ENCODE measurements at places on chromosomes 2 and 18.

DNA sequence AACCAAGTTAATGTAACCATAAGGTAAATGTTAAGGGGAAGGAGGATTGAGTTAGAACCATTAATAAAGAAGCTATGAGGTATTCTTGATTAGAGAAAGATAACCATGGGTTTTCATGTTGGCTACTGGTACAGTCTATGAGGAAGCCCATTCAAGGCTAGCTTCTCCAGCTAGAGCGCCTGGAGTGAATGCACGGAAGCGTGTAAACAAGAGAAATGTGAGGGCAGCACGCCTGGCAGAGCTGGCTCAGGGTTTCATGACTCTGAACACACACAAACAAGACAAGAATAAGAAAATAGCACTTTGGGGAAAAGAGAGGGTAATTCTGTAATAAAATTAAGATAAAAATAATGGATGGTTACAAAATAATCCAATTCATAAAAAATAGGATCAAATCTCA, 255.3 kb downstream of the PDE11A start:
- DNase-seq = no peak

DNA sequence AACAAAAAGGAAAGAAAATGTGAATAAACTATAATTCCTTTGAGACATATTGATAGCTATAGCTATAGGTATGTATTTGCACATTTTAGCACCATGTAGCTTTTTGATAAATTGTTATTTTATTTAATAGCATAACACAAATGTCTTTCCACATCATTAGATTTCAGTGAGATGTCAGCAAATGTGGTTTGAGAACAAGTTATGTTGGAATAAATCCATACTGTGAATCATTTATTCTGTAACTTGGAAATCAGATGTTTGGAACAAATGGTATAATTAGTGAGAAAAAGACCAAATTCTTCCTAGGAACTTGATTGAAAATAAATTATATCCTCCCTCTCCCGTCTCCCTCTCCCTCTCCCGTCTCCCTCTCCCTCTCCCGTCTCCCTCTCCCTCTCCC, 62.8 kb downstream of the NABP1 start:
- DNase-seq = no peak

DNA sequence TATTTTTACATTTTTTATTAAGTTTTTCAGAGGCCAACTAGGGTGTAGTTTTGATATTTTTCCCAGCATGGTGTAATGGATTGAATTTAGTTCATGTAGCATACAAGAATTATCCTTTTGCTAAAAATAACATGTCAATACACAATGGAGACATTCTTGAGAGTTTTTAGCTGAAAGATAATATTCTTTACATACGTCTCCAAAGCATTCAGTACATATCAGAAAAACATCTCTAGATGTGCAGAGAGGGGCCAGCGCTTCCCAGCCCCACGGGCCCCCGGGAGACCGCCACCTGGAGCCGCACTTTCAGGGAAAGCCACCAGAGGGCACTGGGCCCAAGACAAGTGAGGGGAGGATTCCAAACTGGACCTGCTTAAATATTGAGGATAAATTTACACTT, 499.4 kb downstream of the GALR1 start:
- peak; percentile 10 for DNase-seq

DNA sequence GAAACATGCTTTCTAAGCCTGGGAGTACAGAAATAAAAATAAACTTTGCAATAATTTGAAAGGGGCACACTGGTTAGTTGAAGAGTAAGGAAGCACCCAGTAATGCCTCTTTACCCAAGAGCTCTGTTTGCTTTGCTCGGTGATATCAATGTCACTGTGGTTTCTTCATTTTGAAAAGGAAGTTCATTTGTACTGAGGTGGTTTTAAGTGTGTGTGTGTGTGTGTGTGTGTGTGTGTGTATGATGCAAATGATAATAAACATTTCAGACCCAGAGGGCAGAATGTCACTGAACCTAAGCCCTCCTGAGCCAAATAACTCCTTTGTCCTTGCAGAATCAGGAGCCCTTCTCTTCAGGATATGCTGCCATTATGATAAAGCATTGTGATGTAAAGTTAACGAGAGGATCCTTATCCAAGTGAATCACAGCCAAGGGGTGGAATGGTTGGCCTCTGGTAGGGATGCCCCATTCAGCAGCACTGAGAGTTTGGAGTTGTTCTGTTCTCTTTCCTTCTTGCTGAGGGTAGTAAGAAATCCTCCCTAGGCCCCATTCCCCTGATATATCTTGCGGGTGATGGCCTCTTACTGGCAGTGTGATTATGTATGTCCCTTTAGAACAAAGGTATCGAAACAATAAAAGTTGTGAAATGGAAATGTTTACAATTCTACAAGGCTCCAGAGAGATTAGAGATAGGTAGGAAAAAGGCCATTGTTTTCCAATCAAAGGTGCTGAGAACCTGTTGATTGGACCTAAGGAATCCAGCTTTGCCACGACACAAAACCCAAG, 7.6 kb downstream of the ITGA6 start:
- DNase-seq = peak; percentile 54

- DNase-seq = no peak
These were observed 34.3 kb downstream of the MSH2 start for GRCh38 chr2:47437287-47437686.

- DNase-seq = no peak
These were observed 306.2 kb downstream of the FSIP2 start for GRCh38 chr2:186044761-186045160.

- no peak for DNase-seq
These were observed 4.0 kb upstream of the SLC35F5 start for GRCh38 chr2:113760400-113760799.

GRCh38 chr2:133139847-133140533, 428.3 kb downstream of the NCKAP5 start:
- no peak for DNase-seq

- DNase-seq = no peak
These were observed 123.5 kb downstream of the LAMA3 start for GRCh38 chr18:23812546-23813440.

GRCh38 chr2:218290316-218291261, 1.7 kb downstream of the TMBIM1 start:
- DNase-seq = peak; percentile 62

DNA sequence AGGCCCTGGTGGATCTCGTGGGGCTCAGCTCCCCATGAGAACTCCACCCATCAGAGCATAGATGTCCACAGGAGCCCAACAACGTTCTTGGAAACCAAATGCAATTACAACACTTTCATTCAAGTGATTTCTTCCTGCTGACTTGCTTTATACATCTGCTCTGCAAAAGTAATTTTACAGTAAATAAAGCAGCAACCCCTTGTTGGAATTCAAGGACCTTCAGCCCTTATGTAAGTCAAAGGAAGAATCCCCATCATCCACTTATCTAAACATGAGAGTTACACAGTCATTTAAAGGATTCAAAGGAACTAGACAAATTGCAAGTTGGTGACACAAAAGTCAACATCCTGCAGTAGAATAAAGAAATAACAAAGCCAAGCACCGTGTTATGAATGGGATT, 17.1 kb upstream of the ANTXR1 start:
- no peak for DNase-seq

DNA sequence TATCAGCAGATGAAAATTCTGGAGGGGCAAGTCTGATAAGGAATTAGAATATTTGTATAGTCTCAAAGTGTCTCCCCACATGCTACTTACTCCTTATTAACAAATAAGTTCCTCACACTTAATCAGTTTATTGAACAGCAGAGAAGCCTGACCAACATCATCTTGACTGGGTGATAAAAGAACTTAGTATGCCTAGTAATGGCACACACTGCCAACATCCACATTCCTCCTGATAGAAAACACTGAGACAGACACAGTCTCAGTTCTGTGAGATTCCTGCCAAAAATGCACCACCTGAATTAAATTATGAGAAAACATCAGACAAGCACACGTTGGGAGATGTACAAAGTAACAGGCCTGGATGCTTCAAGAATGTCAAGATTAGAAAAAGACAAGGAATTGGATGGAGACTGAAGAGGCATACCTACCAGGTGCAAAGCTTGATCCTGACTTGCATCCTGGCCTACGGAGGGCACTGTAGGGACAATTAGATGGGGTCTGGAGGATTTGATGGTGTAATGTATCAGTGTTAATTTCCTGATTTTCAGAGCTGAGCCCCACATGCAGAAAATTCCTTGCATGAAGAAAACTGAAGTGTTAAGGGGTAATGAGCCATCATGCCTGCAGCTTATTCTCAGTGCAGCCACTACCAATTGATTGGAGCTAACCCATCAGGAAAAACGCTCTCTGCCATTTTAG, 200.4 kb upstream of the SH3BP4 start:
- no peak for DNase-seq

- DNase-seq = no peak
These were observed 14.5 kb upstream of the ASPRV1 start for GRCh38 chr2:69975853-69976462.

DNA sequence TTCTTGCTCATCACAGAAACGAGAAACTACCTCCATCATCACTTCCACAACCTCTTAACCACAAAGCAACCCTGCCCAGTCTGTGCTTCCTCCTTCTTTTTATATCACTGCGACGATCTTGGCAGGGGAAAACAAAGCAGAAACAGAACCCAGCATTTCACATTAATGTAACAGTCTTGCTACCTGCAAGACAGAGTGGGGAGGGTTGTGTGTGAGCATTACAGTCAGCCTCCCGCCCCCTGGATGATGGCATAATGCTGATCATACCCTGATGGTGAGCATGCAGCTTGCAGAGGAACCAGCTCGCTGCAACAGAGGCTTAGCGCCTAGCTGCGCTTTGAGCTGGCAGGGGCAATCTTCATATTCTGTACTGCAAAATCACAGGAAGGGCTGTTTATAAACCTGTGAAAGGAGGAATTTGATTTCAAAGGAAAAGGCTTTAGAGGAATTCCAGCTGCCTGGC, 376.1 kb downstream of the IRS1 start:
- DNase-seq = peak; percentile 57

- DNase-seq = no peak
These were observed 77.3 kb downstream of the SRBD1 start for GRCh38 chr2:45533771-45534170.

DNA sequence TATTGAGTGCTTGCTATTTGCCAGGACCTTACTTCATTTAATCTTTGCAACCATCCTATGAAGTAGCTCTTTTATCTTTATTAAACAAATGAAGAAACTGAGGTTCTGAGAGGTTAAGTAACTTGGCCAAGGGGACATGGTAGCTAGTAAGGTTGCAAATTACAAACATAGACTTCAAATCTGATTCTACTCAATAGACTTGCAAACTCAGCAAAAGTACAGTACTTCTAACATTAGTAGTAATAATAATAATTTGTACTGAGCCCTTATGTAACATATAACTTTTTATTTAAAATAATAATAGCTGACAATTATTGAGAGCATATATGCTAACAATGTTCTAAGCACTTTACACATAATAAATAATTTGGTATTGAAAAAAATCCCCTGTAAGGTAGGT, 255.7 kb upstream of the ATP5MC3 start:
- no peak for DNase-seq

DNA sequence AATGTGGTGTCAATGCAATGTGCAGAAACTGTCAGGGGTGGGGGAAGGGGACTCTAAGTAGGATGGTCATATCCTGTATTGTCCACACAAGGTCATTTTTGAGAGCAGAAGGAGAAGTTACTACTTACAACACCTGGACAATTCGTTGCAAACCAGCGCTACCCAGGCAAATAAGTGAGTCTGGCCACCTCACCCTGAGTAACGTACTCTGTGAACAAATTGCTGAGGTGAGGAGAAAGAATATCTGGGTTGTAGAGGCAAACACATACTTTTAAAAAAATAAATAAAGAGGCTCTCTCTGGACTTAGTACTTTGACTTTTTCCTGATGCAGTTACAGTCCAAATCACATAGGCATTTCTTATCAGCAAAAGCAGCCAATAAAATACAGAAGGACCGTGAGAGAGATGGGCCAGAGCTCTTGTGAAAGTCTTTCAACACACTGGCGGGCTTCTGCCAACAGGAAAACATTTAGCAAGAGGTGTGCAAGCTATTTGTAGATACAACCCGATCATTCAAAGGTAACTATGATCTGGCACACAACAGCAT, 268.2 kb upstream of the ID2 start:
- DNase-seq = no peak

DNA sequence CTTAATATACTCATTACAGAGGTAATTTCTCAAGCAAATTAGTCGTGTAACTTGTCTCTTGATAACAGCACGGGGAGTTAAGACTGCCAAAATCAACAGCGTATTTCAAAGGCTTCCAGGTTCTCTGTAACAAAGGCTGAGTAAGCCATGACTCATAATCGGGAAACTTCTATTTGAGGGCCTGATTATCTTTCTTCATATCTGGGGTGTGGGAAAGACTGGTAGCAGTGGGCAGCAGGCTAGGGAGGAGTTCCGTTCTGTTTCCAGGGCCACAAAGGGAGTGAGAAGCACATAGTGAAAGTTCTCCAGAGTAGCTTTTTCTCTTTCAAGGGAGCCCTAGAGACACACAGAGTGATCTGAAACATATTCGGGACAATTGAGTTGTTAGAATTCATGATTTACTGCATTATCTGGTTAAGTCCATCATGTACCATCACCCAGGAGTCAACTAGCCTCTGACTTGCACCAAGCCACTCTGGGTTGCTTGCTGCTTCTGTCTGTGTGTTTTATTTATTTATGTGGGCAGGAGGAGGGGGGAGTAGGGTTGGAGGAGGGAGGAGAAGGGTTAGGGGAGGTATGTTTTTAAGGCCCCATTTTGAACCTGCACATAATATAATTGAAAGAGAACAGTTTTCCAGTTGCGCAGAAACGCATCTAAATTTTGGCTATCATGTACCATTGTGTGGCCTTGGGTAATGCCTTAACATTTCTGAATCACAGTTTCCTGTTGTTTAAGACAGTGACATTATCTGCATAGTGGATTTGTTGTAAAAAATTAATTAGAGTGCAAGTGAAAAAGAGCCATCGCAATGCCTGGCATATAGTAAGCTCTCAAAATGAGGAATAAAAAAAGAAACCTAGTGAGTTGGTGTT, 80.5 kb upstream of the ITPRID2 start:
- no peak for DNase-seq

DNA sequence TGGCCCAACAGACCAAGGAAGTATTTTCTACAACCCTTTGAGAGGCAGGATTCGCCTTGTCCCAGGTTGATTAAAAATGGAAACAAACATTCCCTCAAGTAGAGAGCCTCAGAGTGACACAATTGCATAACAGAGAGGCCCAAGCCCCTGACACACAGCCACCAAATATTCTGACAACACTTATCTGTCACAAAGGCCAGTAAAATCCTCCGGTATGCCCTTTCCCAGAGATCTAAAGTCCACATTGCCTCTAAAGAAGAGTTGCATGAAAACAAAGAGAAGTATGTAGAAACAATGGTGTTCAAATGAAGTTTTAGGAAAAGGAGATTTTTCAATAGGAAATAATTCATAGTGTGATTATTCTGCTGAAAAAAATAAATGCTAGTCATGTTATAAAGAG, 32.1 kb downstream of the DSEL start:
- DNase-seq = no peak

GRCh38 chr2:190804182-190804795, 76.3 kb upstream of the GLS start:
- no peak for DNase-seq

Measured in activated naive CD4-positive, alpha-beta T cell treated with anti-CD3 and anti-CD28 coated beads for 36 hours (primary cell).